ENCODE measurements at places on chromosomes 6 and 20. TPM values are rescaled to one million over a fixed set of nuclear protein-coding genes. Genes with fewer than 3 reads are reported as not detected.

DNA sequence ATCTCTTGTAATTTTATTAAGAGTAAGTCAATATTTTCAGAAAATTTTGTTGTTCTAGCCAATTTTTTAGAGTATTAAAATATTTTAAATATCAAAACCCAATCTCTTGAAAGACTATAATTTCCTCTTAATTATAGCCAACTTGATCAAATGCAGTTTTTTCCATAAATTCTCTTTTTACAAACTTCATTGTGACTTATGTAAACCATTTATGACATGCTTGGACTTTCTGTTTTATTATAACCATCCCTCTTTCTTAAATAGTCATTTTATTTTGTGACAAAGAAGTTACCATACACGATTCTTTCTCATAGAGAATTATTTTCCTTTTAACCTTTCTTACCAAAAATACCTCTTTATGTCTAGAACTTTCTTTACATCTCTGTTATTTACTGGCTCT, 1075.5 kb downstream of the KHDRBS2 start:
- no peak for DNase-seq

The TCP11 gene
- 2.0 TPM for total RNA-seq

GRCh38 chr20:56748476-56749377, 119.6 kb downstream of the TFAP2C start:
- DNase-seq = peak; percentile 49

DNA sequence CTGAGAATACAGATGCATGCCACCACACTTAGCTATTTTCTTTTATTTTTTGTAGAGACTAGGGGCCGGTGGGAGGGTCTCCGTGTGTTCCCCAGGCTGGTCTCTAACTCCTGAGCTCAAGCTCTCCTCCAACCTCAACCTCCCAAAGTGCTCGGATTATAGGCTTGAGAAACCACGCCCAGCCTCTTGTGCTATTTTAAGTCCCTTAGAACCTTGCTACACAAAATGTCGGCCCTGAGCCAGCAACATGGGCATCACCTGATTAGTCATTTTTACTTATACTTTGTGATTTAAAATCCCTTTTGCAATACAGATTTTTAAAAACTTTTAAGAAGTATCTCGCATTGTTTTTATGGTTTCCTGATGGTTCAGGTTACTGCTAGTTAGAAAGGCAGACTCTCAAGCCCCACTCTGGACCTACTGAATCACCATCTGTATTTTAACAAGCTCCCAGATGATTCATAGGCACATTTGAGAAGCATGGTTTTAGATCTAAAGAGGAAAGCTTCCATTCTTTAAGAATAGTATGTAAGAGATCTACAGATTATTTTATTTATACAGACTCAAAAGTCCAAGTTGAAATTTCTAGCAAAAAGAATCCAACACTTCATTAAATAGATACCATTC, 186.3 kb downstream of the PTPRT start:
- DNase-seq = no peak

- no peak for DNase-seq
Observed at GRCh38 chr6:84284428-84285049, 57.1 kb upstream of the CEP162 start.
